Fibroblast of upper back skin (primary cell): ENCODE measurements at places on chromosomes 11 and 22.
A peak's percentile ranks its signal among the peaks of the same experiment; 100 is the strongest.

DNA sequence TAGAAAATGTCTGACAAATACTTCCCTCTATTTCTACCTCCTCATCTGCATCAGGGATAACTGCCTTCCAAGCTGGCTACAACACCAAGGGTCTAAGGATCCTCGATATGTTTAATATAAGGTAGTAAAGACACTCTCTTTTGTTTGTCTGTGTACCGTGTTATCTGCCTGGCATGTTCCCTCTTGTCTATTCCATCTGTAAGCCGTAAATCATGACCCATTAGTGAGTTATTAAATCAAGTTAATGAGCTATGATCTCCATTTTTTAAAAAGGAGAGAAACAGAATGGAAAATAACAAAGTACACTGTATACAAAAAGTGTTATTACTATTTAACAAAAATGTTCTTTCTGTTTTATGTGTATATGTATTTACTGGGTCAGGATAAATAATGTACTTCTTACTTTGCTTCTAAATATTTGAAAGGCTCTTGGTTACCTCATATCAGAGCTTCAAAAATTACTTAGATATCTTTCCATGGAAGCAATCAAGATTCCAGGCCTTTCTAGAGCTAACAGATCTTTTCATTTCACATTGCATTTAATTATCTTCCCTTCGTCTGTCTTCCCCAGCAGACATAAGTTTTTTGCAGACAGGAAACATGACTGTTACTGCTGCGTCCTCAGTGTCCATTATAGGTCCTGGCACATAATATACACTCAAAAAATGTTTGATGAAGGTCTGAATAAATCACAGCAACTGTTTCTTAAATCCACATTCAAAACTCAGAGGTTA is 342.6 kb upstream of the CCDC90B start:
- DNase-seq, result no peak

DNA sequence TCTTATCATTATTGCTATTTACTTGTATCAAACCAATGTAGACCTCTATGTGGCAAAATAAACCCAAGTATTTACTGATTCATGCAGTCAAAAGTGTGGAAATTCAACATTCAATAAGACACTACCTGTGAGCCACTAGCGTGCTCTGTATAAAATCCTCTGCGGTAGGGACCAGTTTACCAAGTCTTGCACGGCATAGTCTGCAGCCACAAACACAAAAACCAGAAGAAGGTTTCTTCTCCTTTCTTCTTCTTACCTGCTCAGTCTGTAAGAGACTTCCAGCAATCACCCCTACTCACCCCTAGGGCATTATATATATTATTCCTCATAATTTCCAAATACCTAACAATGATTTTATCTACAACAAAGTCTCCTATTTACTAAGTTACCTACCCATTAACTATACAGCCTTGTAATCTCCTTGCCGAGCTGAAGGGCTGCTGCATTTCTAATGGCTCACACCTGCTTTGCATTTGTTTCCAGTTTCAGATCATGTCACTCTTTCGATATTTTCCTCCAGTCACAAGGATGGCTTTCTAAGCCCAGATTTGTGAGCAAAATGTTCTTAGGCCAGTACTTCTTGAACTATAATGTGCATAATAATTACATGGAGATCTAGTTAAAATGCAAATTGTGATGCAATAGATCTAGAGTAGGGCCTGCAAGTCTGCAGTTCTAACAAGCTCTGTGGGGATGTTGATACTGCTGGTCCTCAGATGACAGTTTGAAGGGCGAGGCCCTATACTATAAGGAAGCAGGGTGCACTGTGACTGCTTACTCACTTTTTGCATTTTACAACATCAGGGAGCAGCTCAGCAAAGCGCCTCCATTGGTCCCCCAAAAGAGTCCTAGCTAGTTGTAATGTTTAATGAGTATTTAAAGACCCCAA is 191.9 kb upstream of the DDI1 start:
- no peak for DNase-seq

DNA sequence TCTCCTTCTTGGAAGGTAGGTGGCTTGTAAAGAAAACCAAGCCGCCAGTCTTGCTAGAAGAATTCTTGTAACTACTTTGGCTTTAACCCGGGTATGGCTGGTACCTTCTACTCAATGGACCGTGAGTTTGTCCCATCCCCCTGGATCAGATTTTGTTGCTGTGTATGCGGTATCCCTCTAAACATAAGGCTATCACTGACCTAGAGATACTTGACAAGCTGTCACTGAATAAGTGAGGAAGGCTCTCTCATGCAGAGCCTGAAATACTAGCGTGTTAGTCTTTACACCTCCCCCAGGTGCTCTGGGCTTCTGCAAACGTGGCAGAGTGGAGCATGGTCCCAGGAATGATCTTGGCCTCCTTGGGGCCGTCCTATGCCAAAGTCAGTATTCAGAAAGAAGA is 34.5 kb downstream of the GLB1L2 start:
- no peak for DNase-seq

DNA sequence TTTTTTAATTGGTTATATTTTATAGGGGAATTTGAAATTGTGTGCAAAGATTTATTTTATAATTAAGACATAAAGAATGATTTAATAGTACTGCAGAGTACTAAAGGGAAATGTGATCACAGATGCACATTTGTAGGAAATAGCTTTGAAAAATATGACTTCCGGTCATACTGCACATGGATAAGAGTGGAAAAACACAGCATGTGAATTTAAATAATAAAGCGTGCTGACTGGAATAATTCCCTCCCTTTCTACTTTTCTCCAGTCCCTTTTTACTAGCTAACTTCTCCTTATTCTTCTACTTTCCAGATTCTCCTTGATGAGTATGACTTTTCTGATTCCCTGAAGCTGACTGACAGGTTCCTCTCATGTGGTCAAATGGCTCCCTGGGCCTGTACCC is 238.4 kb upstream of the CTSC start:
- DNase-seq, result no peak

- peak; percentile 18 for DNase-seq
These were observed 101.1 kb upstream of the SLC22A12 start for GRCh38 chr11:64489831-64490441.

DNA sequence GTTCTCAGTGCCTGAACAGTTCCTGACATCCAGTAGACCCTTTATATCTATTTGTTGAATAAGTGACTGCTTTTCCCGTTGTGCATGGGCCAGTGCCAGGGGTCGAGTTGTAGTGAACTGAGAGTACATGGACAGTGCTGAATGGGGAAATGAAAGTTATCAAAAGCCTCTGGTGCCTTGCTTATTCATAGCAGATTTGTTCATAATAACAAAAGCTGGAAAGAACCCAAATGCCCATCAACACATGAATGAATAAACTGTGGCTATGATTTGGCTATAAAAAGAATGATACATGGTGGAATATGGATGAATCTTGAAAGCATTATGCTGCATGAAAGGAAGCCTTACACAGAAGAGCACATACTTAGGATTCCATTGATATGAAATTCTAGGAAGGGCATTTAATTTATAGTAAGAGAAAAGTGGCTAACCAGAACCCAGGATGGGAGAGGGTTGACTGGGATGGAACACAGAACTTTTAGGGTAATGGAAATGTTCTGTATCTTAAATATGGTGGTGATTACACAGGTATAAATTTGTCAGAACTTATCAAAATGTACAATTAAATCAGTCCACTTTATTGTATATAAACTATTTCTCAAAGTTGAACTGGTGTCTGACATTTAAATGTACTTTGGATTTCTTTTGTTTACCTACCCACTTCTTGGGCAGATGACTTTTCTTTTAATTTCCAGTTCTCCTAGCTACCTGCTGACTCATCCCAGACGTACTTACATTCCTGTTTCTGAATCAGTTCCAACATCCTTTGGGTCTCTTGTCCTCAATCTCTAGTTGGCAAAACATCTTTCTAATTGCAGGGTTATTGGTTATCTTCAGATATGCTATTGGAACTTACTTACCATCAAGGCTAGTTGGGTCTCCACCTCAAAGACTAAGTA is 42.8 kb downstream of the PACS1 start:
- DNase-seq, result peak; percentile 95

DNA sequence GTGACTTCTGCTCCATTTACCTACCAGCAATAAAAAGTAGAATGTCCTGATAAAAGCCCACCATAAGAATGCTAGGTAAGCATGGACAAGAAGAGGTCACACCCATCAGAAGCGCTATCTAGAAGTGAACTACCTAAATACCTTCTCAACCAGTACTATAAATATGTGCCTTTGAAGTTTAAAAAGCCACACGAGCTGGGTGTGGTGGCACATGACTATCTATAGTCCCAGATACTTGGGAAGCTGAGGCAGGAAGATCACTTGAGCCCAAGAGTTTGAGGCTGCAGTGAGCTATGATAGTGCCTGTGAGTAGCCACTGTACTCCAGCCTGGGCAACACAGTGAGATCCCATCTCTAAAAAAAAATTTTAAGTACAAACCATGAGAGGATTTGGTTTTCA is 66.7 kb downstream of the PACSIN2 start:
- DNase-seq, result no peak

DNA sequence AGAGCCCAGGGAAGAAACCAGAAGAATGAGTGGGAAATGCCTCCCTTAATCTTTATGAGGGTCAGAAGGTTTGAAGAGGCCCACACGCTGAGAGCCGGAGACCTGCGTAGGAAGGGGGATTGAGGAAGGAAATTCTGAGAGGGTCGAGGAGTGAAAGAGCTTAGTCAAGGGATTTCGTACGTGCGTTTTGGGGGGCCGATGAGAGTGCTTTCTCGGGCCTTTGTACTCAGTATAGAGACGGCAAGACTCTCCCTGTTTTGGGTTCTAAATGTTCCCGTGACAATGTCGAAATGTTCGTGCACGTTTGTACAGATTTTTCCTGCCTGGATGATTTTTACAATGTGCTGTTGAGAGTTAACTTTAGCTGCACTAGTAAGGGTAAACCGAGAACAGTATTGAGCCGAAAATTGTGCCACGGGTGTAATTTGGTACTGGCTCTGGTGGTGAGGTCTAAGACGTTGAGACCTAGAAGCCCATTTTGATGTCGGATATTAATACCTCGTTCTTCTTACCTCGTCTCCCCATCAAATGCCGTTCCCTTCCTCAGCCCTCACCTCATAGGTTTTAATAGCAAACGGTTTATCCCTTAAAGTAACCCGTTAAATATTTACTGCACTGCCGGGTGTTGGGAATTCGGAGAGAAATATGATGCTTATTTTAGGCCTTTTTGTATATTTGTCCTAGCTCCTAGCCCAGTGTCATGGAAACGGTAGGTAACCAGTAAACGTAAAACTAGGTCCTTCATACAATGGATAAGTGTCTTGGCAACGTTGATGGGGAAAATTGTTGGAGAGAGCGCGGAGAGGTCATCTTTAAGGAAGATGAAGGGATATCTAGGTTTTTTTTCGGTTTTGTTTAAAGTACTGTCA is 734 bp downstream of the C11orf58 start:
- no peak for DNase-seq

DNA sequence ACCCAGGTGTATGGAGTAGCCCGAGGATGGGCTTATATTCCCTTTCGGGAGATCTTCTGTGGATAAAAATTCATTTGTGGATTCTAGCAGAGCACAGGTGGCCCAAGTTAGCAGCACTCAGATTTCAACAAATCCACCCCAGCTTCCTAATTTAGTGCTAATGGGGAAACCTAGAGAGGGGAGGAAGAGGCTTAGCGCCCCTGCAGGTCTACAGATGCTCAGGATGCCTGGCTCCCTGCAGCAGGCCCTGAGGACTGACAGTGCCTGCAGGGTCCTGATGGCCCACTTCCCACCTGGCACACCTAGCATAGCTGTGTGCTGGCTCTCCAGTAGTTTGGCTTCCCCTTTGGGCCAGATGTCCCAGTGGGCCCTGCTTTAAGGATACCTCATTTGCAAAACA is 6.5 kb downstream of the DGAT2 start:
- no peak for DNase-seq

DNA sequence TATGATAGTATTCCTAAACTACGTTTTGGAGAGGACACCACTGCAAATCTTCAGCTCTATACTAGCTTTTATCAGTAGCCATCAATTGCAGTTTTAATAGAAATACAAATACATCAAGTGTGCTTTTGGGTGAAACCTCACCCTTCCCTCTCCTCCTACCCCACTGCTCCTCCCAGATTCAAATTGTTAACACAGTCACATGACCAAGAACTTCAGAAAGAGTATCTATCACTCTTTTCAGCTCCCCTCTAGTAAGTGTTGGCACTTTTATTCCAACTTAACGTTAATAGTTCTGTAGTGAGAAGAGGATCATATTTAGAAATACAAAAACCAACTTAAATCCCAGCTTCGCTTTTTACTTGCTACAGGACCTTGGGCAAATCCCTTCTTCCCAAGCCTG is 17.0 kb downstream of the RRAS2 start:
- no peak for DNase-seq

DNA sequence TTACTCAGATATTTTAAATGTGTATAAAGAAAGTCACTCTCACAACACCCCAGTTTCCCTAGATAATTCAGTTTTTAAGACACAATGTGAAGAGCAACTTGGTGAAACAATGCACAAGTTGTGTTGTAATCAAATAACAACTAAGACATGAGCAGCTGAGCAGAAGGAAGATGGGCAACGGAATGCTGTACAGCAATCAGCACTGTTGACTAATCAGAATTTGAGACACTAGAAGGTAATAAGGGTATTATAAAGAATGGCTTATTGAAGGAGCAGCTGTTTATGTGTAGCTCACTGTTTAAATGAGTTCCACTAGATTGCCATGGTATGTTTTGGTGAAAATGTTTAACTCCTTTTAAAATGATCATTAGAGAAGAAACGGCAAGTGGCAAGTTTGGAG is 60.1 kb downstream of the SOX6 start:
- DNase-seq, result no peak

- no peak for DNase-seq
These were observed 18.8 kb upstream of the ADORA2A start for GRCh38 chr22:24408630-24409029.

GRCh38 chr11:74138021-74138420 is 32.8 kb downstream of the C2CD3 start:
- DNase-seq, result peak; percentile 50
